ENCODE measurements at places on chromosomes 1 and 21.

DNA sequence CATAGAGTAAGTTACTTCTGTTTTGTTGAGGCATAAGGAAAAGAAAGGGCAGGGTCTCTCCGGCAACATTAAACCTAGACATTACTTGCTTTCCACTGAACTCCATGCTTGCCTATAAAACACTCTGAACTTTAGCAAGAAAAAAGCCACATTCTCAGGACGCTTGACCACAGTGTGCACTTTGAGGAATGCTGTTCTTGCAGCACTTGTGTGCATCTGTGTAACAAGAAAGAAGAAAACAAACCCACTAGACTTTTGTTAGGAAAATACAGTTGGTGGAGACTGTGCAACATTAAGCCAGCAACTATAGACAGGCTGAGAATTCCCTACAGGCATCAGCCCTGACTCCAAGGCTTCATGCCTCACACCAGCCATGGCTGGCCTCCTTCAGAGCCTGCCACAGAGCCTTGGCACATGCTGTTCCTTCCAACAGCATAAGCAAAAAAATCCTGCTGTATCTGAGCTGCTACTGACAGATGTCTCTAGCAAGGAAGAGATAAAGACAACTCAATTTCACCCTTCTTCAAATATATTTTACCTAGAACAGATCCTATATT lies 5.8 kb downstream of the PDZK1 start:
- DNase-seq = no peak

DNA sequence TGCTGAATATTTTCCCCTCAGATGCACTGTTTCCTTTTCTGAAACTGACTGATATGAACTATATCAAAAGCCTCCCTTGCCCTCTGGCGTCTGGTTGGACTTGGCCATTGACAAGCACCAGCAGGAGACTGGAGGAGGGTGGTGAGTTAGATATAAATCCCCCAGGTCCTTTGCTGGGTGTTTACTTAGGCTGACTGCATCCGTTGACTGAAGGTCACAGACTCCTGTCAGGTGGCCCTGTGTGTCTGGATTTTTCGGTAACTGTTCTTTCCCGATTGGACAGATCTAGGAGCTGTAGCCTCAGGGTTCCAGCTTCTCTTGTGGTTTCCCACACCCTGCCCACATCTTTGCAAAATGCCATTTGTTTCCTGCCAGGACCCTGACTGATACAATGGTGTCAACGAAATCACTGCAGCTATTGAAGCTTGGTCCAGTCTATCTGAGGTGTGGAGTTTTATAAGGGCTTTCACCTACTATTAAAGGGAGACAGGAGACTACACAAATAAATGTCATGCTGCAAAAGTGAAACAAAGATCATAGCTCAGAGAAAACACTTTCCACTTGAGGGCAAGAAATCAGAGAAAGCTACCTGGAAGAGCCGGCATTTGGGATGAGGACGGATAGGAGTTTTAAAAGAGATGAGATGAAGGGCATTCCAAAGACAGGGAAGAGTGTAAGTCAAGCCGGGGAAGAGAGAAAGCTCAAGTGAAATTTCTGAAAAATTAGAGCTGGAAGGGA lies 1.5 kb upstream of the MAGI3 start:
- DNase-seq = no peak

- DNase-seq = no peak
Observed at GRCh38 chr1:230794871-230795605, 47.9 kb downstream of the CAPN9 start.

DNA sequence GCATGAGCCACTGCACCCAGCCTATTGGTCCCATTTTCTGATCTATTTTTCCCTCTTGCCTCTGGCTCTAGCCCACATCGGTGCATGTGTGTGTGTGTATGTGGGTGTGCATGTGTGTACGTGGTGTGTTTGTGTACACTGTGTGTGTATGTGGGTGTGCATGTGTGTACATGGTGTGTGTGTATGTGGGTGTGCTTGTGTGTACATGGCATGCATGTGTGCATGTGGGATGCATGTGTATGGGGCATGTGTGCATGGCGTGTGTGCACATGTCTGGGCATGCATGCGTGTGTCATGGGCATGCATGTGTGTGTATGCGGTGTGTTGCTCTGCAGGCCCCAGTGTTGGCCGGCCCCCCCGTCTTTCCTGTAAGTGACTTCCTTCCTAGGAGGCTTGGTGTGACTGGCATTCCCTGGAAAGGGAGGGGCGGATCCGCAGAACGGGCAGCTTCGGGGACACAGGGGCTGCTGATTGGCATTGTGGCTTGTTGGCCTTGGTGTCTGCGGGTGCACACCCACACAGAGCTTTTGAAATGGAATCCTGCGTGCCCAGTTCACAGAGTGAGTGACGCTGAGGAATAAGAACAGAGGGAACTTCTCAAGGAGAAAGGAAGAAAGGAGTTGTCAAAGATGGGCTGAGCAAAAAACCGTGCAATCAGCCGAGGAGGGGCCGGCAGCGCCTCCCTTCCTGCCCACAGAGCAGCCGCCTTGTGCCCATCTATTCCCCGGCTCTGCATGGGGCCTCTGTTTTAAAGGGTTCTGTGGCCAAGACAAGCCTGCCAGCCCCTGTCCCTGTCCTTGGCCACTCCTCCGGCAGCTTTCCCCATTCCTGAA lies 8.0 kb downstream of the PDXK start:
- no peak for DNase-seq

DNA sequence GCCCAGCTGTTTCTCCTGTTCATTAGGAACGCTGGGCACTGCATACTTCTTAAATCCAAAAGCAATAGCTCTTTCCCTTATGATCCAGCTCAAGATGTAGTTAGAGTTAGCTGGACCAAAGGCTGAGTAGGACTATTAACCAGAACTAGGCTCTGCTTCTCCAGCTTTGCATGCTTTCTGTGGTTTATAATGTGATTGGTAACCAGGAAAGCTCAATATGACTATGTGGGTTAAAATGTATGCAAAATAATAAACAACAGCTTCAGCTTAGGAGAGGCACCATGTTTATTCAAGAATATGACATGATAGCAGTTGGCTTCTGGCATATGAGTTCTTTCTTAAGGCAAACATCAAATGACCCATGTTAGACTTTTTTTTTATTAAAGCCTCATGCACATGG lies 73.8 kb downstream of the LYPLAL1 start:
- DNase-seq = no peak

GRCh38 chr1:7401814-7402547 lies 369.1 kb upstream of the VAMP3 start:
- no peak for DNase-seq

DNA sequence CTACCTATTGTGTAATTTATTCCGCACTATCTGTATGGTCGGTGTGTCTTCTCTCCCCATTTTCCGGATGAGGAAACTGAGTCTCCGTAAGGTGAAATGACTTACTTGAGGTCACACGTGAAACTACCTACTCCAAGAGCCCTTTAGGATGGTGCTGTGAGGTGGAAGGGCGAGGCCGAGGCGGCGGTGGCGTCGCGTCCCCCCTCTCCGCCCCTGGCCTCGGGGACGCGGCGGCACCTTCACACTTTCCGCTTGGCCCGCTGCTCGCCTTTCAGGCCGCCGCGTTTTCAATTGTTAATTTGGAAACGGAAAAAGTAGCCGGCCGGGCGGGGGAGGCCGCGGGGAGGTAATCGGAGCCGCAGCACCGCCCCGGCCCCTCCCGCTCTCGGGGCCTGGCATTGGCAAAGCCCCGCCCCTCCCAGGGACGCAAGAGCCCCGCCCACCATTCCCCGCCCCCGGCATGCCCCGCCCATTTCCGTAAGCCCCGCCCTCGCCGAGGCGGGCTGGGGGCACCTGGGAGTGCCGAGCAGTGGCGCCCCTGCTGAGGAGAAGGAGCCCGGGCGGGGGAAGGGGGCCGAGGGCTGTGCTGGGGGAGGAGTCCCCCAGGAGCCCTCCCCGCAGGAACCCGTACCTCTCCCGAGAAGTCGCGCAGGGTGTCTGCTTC lies 18.6 kb downstream of the KCNQ4 start:
- peak; percentile 86 for DNase-seq

DNA sequence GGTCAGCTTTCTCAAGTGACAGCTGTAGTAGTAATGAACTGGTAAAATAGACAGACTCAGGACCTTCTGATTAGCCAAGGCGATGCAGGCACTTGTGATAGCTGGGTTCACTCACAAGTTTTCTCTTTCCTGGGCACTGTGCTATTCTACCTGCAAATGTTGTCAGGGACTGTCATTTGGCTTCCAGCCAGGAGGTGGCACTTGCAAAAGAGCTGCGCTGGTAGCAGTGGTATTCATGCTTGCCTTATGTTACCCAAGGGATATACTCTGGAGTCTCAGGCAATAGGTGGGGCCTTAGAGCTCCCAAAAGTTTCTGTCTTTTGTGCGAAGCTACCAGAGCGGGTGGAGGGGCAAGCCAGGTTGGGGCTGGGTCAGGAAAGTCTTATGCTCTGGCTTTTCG lies 23.5 kb downstream of the IFI44 start:
- no peak for DNase-seq

DNA sequence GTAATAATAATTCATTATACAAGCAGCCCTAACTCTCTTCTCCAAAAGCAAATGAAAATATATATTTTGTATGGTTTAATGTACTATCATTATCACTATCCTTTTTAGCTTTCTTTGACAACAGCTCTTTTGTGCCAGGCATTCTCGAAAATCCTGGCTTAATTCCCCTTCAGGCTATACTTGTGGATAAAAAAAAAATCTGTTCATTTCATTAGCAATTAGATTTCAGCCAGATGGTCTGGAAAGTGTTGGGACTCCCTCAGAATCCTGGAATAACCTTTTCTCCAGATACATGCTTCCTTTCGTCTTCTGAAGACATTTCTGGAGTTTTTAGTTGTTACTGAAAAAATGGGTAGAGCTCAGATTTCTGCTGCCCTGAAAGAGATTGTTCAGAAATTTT lies 83.4 kb upstream of the PLPPR4 start:
- DNase-seq = no peak

DNA sequence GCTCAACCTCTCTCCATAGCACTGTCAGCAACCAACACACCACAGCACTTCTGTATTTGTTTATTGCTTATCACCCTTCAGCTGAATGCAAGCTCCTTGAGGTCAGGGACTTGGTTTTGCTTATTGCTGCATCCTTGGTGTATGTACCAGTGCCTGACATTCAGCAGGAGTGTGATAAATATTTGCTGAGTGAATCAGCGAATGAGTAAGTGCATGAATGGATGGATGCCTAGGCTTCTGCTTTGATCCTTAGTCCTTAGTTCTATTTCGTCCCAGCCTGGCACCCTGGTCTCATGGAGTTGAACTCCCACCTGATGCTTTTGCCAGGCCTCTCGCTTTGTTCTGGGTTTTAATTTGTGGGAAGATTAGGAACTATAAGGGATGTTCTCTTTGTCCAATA lies 88.2 kb downstream of the ZSCAN20 start:
- no peak for DNase-seq

- DNase-seq = no peak
Observed at GRCh38 chr1:223353939-223354338, 10.0 kb downstream of the SUSD4 start.

GRCh38 chr1:247114351-247115140 lies 10.4 kb upstream of the ZNF669 start:
- no peak for DNase-seq

GRCh38 chr1:86461482-86461881 lies 7.2 kb upstream of the CLCA1 start:
- no peak for DNase-seq

- no peak for DNase-seq
Observed at GRCh38 chr1:4613606-4614370, 40.6 kb upstream of the AJAP1 start.

GRCh38 chr1:90925928-90926869 lies 95.6 kb downstream of the ZNF644 start:
- DNase-seq = no peak

DNA sequence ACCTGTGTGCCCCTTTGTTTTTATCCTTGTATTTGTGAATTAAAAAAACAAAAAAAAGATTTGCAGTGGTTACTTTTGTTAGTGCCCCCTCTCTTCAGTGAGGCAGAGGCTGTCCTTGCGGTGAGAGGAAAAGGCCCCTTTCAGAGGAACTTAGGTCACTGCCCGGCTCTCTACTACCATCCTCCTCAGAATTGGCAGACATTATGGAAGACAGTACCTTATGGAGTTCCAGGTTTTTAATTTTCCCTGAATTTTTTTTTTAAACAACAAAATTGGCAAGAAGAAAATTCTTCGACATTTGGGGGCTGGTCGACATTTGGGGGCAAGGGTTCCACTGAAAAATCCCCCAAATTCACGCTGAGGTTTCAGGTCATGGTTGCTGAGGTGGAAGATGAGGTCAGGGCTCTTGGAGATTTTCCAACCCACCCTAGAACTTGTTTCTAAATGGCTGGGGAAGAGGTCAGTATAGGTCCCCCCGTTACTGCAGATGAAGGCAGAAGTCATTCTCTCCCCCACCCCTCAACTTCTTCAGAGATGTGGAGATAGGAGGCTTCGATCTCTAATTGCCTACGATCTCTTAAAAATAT lies 5.3 kb downstream of the RXFP4 start:
- no peak for DNase-seq

DNA sequence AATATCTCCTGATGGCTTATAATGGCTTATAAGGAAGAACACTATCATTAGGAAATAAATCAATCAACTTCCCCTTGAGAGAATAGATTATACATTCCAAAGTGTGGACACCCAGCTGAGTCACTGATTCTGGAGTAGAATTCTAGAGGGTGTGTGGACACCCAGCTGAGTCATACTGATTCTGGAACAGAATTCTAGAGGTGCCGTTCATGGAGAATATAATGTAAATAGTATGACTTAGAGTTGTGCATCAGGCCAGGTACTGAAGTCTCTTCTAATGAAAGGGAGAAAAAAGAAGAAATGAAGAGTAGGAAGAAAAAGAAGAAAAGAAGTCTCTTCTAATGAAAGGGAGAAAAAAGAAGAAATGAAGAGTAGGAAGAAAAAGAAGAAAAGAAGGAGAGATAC lies 2.4 kb upstream of the USP33 start:
- DNase-seq = no peak

DNA sequence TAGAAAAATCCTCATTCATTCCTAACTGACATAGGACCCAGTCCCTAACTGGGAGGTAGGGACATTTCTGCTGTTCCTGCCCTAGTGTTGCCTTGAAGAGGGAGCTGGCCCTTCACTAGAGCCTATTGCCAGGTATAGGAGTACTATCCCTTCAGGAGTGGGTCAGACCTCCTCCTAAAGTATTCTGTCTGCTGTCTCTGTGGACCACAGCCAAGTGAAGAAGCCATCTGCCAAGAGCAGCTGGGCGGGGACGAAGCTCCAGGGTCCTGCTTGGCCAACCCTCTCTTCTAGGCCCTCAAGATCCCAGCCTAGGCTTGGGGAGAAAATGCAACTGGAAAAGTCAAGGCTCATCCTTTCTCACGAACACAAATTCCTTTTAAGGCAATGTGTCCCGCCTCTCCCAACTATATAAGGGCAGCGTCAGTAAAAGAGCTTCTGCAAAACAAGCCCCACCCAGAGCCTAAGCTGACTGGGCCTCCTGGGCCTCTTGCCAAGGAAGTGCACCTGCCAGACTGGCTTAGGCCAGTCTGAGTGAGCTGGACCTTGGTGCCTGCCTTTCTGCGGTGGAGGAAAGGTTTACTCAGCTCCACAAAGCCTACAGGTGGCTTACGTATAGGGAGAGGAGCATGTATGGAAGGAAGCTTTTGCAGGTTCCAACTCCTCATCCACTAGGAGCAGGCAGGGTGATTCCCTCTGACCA lies 638 bp upstream of the TUFT1 start:
- peak; percentile 22 for DNase-seq

Measured in stimulated activated CD4-positive, alpha-beta T cell treated with anti-CD3 and anti-CD28 coated beads, Interleukin-2, amount 100 ng/mL, for 24 hours (primary cell).